Peyer's patch (tissue), 4 donors: ENCODE measurements at places on chromosomes 12 and 14.

- DNase-seq: no peak
Measured at GRCh38 chr12:8644345-8645248, 18.0 kb downstream of the MFAP5 start.

DNA sequence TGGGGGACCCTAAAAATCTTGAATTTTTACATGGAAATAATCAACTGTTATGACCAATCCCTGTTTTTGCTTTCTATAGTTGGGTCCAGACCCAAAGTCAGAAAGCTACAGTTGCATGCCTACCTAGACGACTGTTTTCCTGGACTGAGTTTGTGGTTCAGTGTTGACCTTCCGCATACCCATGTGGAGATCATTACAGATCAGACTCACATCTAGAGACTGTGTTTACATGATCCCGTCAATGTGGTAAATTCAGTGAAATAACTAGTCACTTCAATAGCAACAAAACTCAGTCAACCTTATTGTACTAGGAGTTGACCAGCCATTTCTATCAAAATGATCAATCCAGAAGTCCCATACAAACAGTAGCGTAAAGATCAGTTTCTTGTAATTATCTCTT, 257.6 kb downstream of the EGLN3 start:
- no peak for DNase-seq

GRCh38 chr12:132549059-132549458, 59.1 kb downstream of the FBRSL1 start:
- no peak for DNase-seq

DNA sequence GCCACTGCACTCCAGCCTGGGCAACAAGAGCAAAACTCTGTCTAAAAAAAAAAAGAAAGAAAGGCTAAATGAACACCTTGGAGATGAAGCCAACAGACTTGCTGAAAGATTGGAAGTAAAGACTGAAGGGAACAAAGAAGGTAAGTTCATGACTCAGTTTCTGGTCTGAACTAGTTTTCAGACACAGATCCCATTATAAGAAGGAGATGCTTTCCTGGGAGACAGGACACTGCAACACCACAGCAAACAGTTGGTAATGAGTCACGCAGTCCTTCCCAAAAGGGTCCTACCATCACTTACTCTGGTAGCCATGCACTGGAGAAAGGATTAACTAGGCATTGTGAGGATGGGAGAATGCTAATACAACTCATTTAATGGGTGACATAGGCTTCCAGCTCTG, 97.2 kb downstream of the SSPN start:
- DNase-seq: no peak

DNA sequence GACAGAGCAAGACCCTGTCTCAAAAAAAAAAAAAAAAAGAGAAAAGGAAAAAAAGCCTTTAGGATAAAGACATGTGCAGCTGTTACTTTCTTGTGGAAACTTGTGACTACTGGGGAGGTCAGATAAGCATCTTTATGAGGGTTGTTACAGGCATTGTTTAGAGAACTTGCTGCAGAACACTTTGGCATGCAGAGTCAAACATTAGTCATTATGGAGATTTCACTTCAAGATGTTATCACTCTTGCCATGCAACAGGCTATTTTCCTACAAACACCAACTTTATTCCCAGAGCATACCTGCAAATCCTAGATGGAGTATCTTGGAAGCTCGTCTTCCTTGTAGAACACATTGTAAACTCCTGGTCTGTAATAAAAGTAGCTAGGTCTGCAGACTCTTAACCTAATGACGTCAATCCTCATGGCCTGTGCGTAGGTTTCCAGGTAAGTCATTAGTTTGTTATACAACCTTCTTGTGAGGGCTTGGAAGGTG, 36.3 kb upstream of the WDR89 start:
- no peak for DNase-seq

DNA sequence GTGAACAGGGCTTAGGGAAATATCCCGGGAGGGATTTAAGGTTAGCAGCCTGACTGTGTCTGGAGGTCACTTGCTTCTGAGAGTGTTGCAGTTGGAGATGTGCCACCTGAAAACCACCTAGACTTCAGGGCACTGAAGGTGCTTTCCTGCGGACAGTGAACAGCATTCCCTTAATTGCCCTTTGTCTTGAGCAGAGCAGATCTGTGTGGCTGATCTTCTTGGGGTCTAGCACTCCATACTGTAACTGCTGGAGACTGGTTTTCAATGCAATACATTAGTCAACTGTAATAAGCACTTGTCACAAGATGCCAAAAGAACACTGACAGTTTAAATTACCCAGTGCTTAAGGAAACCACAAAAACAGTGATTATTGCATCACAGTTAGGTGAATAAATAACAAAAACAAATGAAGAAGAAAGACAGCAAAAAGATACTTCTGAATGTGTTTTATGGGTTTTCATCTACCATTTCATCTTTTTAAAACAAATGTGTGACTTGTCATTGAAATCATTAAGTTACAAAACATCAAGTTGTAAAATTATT, 111.8 kb downstream of the PRIMA1 start:
- no peak for DNase-seq

DNA sequence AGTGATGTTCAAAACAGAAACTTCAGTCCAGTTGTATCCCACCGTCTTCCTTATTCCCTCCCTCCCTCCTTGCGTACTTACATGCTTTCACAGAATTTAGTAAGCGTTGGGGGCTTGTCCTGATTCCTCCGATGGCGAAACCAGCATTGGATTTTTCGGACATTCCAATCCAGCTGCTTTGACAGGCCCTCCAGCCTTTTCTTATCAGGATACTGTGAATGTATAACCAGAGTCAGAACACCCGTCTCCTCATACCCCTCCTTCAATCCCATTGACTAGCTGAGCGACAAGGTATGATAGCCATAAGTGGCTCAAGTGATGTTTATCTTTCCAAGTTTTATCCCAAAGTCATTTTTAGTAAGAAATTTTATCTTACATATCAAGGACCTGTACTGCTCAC, 24.2 kb downstream of the CERS5 start:
- DNase-seq: no peak

- no peak for DNase-seq
Measured at GRCh38 chr12:121649819-121650353, 19.6 kb downstream of the MORN3 start.

DNA sequence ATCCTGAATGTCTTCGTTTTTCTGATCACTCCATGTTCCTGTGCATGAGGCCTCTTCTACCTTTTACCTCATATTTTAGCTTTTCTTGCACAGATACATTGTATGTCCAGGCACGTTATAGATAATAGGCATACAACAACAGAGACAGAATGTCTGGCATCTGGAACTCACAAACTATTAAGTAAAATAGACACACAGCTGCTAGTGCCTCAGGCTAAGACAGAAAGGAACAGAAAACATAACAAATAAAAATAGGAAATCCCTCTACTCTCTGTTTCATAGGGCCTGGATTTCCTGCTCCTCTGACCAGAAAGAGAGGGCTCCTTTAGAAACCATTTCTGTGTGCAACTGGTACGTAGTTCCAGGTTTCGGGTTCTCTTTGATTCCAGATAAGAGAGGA, 48.6 kb downstream of the ATXN7L3B start:
- no peak for DNase-seq

DNA sequence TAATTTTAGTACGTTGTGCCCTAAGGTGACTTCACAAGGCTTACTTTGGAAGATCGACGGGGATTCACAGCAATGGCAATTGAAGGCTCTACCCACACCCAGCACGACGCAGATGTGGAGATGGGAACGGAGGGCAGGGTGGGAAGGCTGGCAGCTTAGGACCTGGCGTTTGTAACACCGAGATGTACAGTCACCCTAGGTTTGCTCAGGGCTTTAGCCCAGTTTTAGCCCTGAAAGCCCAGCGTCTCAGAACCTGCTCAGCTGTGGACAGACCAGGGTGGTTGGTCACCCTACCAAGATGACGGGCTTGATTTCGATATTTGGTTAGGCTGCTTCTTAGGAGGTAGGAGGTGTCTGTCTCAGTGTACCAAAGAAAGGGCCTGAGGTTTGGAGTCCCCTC, 100.5 kb upstream of the MED13L start:
- DNase-seq: no peak

DNA sequence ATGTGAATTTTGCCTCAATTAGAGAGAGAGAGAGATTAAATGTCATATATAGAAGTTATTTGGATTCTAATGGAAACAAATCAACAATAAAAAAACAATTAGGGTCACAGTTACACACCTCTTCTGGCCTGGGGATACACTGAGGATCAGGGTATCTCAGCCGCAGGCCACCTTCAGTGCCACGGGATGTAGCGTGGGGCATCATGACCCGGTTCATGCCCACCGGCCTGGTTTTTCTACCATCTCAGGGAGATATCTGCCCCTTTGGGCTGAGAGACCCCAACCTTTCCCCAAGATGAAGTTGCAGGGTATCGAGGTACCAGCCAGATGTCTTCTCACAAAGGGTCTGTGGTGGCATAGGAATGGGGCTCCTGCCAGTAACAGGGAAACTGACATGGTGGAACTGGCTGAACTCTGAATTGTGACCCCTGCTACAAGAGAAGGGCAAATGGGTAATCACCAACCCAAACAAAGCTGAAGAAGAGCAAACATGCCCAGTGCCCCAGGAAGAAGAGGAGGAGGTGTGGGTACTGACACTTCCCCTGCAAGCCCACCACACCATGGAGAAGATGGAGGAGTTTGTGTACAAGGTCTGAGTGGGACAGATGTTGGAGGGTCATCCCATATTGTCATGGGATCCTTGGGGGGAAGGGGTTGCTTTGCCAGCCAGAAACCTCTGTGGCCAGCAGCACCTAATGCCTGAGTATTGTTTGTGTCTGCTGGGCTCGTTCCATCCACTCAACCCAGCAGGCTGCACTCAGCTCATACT, 19.5 kb downstream of the SERPINA3 start:
- DNase-seq: no peak

DNA sequence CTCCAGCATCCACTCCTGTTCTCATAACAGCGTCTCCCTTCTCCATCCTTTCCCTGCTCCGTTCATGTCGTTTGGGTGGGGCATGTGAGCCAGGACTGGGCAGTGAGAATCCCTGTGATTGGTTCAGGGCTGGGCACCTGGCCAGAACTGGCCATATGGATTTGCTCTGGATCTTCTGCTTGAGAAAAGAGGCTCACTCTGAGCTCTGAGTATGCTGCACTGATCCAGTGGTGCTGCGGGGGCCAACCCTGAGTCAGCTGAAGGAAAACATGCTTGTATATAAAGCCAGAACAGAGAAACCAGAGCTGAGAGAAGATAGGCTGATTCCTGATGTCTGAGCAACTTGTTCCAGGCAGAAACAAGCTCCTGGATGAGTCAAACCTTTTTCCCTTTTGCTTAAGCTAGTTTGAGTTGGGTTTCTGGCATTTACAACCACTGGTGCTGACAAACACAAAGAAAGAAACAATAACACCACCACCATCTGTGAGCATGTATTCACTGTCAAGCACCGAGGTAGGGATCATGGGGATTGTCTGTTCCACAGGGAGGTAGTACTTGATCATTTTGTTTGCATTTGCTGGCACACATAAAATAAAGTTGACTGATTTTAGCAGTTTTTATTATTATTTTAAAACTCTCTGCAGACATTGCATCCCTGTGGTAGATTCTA, 14.0 kb upstream of the HPD start:
- DNase-seq: no peak

DNA sequence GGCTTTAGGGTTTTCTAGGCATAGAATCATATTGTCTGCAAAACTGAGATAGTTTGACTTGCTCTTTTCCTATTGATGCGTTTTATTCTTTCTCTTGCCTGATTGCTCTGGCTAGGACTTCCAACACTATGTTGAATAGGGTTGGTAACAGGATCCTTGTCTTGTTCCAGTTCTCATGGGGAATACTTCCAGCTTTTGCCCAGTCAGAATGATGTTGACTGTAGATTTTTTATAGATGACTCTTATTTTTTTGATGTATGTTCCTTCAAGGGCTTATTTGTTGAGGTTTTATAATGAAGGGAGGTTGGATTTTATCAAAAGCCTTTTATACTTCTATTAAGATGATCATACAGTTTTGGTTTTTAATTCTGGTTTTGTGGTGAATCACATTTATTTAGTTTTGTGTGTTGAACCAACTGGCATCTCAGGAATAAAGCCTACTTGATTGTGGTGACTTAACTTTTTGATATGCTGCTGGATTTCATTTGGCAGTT, 478.2 kb downstream of the TMEM117 start:
- DNase-seq: no peak

DNA sequence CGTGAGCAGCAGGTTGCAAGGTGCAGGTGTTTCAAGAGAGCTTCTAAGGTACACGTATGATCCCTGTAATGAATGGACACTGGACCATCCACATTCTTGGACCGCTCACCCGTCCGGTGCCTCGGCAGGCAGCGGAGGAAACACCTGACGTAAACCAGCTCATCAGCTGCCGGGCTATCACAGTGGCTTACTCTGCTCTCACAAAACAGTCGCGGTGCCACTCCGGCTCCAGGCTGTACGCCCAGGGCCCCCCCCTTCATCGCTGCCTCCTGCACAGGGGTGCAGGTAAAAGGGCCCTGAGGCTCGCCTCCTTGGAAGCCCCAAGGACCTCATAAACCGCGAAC, 436 bp downstream of the VPS33A start:
- no peak for DNase-seq

DNA sequence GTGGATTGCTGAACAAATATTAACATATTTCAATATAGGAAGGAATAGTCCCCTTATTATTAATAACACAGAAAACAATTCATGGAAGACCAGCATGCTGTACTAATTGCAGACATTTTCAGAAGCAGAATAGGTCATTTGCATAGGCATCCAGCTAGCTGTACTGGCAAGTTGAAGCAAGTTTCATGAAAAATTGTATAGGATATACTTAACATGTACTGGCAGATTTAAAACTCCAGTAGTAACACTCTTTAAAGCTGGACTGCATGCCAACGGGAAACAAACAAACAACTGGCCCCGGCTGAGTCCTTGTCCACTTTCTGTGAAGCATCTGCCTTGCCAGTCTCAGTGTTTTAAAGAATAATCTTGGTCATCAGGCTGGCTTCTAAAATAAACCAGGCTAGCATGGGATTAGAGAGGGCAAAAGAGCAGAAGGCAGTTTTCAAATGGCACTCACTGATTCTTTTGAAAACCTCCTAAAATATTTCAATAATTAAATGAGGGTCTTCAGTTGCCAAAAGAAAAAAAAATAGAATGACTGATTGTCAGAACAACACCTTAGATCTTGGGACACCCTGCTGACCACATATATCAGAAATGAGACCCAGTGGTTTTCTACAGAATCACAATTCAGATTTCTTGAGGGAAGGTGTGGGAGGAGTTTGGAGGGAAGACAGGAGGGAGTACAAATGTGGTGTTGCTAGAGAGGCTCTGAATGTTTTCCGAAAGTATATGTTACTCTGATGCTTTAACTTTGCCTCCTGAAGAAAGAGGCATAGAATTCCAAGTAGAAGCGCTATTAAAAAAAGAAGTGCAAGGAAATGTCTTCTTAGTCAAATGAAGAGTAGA, 122.5 kb upstream of the KRAS start:
- DNase-seq: no peak
